ENCODE measurements at places on chromosomes 2 and 18. TPM values are rescaled to one million over a fixed set of nuclear protein-coding genes. Genes with fewer than 3 reads are reported as not detected.

DNA sequence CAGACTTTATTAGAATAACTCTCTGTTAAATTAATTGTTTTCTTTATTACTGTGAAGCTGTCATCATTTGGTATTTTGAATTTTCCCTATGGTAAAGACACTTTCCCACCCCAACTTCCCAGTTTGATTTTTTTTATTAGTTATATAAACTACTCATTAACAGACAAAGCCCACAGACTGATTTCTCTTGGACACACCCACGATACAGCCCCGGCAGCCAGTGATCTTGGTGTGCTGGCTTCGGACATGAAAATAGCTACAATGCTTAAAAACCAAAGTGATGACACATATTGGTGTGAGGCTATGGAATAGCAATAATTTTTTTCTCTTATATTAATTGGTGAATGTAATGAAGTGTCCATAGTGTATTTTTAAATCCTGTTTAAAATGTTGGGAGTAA lies 225.4 kb upstream of the SIX3 start:
- DNase-seq, result no peak

GRCh38 chr2:189595417-189595816 lies 14.8 kb upstream of the SLC40A1 start:
- no peak for DNase-seq

DNA sequence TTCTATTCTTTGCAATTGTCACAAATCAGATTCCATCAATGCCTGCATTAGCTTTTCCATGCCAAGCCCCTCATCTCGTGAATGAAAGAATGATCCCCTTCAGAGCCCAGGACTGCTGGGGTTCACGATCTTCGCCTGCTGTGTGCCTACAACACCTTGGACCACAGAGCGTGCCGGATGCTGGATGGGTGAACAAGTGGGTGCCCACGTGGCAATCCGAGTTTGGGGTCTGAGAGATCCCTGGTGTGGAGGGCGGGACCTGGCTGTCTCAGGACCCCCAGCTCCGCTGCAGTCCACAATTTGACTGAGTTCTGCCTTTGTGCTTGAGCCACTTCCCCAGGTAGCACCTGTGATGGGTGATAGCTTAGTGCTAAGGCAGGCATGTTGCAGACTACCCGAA lies 317.0 kb downstream of the GALR1 start:
- no peak for DNase-seq

DNA sequence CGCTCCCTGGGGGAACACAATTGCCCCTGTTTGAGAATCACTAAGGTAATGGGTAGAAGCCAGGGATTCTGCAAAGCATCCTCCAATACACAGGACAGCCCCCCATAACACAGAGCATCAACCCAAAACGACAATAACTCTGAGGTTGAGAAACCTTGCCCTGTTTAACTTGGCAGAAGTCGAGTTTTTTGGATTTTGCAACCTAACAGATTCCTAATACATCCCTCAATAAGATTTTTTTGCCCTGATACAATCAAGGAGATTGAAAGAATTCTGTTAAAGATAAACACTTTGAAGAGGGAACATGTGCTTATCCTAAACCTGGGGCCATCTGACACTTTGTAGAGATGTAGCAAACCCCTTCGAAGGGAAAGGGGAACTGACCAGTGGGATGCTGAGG lies 92.5 kb upstream of the ZNF532 start:
- DNase-seq, result no peak

- DNase-seq, result no peak
These were observed 49.9 kb downstream of the KCNG3 start for GRCh38 chr2:42443718-42444399.

DNA sequence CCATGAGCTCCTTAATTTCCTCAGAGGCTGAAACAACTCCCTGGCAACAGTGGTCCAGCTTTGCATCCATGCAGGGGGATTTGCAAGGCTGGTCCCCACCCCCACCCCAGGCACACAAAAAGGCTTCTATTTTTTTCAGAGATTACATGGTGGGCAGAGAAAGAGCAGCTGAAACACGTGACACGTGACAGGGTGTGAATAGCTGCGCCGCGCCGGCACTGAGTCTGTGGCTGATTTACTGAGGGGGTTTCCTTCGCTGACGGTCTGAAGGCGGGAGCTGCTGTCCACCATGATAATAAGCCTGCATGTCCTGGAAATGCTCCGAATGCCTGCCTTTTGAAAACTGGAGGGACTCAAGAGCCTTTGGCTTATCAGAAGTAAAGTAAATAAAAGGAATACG lies 50.7 kb upstream of the APCDD1 start:
- DNase-seq, result no peak

DNA sequence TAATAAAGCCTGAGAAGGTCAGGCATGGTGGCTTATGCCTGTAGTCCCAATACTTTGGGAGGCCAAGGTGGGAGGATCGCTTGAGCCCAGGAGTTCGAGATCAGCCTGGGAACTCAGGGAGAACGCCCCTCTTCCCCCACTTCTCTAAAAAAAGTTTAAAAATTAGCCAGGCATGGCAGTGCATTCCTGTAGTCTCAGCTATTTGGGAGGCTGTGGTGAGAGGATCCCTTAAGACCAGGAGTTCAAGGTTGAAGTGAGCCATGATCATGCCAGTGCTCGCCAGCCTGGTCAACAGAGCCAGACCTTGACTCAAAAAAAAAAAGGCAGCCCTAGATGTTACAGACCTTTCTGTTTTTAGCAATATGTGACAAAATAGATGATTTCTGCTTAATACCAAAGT lies 83.4 kb downstream of the AP1S3 start:
- no peak for DNase-seq

- no peak for DNase-seq
These were observed 171.0 kb downstream of the CYP26B1 start for GRCh38 chr2:71976685-71977084.

Gene ASB18
- not detected for total RNA-seq

Gene GKN1
- not detected for total RNA-seq

Gene CPO
- 1.6 TPM for total RNA-seq

Measured in breast epithelium (tissue), 4 donors.